ENCODE measurements at places on chromosomes 1 and 21.

DNA sequence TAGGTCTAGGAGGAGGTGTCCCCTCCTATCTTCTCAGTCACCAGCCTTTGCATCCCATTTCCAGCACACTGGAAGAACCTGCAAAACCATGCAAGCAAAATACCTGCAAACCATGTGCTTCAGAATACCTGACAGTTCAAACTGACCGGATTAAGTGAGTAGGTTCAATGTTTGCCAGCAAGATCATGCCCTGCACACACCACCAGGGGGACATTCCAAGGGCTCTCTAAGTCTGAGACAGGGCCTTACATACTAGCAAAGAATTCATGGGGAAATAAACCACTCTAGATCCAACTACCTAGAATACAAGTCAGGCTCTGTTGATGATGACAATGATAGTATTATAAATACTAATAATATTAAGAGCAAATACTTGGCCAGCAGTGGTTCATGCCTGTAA is 27.6 kb downstream of the INPP5B start:
- DNase-seq: no peak

GRCh38 chr1:17795081-17795809 is 40.1 kb downstream of the ACTL8 start:
- no peak for DNase-seq

DNA sequence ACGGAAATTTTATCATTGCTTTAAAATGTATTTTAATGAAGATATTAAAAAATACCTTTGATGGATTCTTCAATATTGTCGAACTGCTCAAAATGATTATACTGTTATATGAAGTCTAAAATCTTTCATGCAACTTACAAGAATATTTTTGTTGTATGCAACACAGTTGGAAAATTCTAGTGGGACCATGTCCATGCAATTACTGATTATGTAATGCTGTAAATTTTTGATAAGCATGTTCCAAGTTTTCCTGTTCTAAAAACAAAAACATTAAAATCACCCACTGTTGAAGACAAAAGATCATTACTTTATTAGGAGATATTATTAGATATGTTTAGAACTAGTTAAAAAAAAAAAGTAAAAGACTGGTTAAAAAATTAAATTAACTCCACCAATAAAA is 132.8 kb downstream of the NFIA start:
- no peak for DNase-seq

DNA sequence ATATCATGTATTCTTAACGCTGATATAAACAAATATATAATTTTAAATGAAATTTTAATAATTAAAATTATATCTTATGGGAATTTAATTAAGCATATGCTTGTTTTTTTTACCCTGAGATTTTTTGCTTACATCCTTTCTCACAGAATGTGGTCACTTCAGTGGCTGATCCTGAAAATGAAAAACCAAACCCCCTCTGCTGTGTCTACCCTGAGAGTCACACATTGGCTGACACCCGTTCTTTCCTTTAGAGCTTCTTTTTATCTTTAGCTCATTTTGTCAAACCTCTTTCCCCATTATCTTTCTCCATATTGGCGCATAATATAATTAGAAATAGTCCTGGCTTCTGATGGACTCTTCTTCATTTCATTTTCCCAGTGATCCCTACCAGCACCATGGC is 10.8 kb upstream of the CACYBP start:
- DNase-seq: no peak

GRCh38 chr1:173409613-173410012 is 67.5 kb upstream of the PRDX6 start:
- no peak for DNase-seq

- no peak for DNase-seq
Observed at GRCh38 chr1:31159869-31160611, 79.6 kb downstream of the NKAIN1 start.

- no peak for DNase-seq
Observed at GRCh38 chr1:236073307-236073897, 8.5 kb upstream of the NID1 start.

- no peak for DNase-seq
Observed at GRCh38 chr1:33657833-33658232, 185.4 kb downstream of the ZSCAN20 start.

DNA sequence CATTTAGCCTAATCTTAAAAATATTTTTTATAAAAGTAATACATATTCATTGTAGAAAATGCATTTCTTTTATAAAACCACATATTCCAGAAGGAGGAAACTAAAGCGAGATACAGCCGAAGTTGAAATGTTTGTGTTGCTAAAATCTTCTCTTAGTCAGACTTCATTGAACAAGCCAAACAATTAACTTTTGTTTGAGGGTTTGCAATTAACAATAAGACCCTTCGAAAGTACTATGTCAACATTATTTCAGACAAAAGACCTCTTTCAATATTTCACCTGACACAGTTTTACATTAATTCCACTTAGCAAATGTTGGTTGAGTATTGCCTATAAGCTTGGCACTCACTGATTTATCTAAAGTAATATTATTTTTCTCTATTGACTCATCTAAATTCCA is 354.0 kb upstream of the ADAMTS5 start:
- no peak for DNase-seq

DNA sequence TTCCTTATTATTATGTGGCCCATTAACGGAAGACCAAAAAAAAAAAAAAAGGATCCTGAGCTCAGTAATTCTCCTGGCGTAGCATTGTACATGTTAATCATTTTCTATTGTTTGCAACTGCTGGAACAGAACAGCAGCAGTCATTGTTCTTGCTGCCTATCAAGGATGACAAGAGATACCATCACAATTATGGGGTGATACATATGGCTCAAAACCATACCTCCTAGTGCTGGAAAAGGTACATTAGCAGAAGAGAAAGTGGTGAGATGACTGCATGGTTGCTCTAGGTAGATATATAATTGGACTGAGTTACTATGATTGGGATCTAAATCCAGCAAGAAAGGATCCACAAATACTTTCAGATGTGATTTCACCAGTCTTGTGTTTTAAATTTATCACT is 13.3 kb upstream of the TLR5 start:
- no peak for DNase-seq

- no peak for DNase-seq
Observed at GRCh38 chr1:118262865-118263264, 77.8 kb upstream of the SPAG17 start.

DNA sequence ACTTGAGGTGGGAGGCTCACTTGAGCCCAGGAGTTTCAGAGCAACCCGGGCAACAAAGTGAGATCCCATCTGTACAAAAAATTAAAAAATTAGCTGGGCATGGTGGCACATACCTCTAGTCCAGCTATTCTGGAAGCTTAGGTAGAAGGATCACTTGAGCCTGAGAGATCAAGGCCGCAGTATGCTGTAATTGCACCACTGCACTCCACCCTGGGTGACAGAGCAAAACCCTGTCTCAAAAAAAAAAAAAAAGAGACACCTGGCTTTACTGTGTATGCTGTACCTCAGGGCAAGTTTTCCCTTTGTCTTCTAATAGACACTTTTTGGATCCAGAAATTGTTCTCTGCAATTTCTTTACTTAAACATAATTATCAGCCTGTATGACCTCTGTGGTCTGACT is 23.1 kb upstream of the RCC1 start:
- DNase-seq: no peak

DNA sequence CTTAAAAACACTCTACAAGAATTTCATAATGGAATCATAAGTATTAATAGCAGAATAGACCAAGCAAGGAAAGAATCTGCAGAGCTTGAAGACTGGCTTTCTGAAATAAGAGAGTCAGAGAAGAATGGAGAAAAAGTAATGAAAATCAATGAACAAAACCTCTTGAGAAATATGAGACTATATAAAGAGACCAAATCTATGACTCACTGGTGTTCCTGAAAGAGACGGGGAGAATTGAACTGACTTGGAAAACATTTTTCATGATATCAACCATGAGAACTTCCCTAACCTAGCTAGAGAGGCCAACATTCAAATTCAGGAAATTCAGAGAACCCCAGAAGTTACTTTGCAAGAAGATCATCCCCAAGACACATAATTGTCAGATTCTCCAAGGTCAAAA is 85.6 kb downstream of the GDAP2 start:
- no peak for DNase-seq

DNA sequence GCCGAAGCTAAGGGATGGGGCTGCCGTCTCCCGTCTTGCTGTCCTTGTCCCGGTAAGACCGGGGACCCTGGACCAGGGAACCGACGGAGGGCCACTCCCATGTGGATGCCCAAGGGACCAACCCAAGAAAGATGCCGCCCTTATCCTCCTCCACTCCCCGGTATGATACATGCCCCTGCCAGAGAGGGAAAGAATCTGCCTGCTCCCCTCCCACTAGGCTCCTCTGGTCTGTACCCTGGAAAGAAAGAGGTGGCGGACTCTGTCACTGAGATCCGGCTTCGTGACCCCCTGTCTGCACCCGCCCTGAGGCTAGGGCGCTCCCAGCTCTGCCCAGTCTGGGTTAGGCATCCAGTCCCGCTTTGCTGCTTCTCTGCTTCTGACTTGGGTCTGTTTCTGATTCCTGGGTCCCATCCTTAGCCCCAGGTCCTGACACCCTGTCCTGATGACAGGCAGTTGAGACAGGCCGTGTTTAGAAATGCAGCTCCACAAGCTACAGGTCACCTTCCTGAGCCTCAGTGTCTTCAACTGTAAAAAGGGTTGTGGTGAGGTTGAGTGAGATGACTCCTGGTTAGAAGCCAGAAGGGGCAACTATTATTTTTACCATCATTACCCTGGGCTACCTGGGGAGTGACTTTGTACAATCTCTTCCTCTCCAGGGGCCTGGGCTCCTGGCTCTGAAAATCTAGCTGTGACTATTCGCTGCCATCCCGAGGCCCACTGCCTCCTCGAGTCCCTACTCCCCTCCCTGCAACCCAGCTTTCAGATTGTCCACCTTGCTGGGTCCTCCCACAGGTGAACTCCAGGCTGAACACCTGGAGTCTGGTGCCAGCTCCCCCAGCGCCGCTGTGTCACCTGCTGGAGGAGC is 3.7 kb downstream of the MATN1 start:
- DNase-seq: no peak

DNA sequence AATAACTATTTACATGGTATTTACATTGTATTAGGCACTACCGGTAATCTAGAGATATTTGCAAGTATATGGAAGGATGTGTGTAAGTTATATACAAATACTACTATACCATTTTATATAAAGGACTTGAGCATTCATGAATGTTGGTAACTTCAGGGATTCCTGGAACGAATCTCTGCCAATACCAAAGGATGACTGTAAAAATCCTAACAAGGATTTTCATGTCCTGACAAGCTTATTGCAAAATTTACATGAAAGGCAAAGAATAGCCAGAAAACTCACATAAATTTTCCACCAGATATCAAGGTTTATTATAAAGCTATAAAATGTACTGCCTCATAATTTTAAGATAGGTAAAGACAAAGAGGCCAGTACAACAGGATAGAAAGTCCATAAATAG is 325.2 kb upstream of the NRIP1 start:
- no peak for DNase-seq

DNA sequence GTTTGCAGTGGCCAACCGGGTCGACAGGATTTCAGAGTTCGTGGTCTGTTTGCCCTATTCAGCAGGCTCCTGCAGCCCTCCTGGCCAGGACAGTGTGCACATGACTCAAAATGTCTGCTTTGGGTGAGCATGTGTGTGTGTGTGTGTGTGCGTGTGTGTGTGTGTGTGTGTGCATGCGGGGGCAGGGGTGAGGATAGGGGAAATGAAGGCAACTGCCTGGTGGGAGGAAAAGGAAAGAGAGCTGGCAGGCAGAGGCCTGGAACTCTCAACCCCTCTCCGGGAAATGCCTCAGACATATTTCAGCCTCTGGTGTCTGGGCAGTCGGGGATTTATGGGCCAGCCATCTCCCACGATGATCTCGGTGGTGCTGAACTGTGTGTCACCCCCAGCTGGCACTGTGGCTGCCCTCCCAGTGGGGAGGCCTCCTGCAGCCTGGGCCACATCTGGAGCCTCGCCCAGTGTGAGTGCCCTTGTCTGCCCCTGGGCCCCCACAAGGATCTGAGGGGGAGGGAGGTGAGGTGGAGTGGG is 15.2 kb downstream of the CDCP2 start:
- DNase-seq: no peak

- no peak for DNase-seq
Observed at GRCh38 chr1:164261691-164262240, 297.2 kb upstream of the PBX1 start.

GRCh38 chr1:35452106-35452774 is 105.0 kb downstream of the KIAA0319L start:
- peak; percentile 34 for DNase-seq

- DNase-seq: no peak
Observed at GRCh38 chr1:112704934-112705627, 1.8 kb downstream of the RHOC start.

DNA sequence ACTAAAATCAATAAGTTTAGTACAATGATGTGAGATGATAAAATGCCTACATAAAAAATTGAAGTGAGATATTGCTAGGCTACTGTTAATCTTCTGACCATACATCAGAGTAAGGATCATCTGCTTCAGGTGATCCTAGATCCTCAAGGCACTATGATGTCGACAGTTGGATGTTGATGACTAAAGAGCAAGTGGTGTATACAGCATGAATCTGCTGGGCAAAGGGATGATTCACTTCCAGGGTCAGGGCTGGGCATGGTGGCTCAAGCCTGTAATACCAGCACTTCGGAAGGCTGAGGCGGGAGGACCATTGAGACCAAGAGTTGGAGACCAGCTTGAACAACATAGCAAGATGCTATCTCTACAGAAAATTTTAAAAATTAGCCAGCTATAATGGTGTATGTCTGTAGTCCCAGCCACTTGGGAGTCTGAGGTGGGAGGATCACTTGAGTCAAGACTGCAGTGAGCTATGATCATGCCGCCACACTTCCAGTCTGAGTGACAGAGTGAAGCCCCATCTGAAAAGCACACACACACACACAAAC is 24.6 kb downstream of the NUF2 start:
- no peak for DNase-seq

DNA sequence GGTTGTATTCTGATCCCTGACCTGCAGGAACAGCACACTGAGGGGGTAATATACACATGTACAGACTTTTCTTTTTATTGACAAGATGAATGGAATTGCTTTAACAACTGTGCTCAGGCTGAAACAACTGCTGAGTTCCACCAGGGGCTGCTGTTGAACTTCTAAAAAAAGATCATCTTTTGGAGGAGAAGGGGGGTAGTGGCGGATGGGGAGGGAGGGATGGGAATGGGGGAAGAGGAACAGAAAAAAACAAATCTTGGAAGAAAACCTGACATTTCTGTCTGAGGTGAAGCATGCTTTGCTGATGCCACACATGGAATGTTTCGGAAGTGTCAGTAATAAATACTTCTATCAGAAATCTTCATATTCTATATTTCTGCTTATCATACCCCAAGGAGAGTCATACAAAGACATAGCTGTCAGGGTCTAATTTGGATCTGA is 75.0 kb downstream of the RWDD3 start:
- DNase-seq: peak; percentile 16

- no peak for DNase-seq
Observed at GRCh38 chr1:212525479-212526110, 83.0 kb upstream of the ATF3 start.

DNA sequence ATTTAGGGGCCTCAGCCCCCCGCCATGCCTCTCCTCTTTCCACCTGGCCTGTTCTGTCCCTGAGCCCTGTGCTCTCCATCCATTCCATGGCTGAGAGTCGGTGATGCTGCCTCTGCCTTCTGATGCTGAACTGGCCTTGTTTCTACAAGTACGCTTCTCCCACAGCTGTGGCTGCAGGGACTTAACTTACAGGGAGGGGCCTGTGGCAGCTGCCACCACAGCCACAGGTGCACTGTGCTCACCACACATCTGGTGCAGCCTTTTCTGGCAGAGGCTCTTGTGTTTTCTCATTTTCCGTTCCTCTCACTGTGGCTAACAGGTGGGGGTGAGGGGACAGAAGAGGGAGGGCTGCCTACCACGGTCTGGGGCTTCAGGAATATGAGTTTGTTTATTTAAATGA is 4.2 kb downstream of the FMO1 start:
- no peak for DNase-seq
